ENCODE measurements at places on chromosomes 7 and 10. TPM values are rescaled to one million over a fixed set of nuclear protein-coding genes. Genes with fewer than 3 reads are reported as not detected.
A peak's percentile ranks its signal among the peaks of the same experiment; 100 is the strongest.

DNA sequence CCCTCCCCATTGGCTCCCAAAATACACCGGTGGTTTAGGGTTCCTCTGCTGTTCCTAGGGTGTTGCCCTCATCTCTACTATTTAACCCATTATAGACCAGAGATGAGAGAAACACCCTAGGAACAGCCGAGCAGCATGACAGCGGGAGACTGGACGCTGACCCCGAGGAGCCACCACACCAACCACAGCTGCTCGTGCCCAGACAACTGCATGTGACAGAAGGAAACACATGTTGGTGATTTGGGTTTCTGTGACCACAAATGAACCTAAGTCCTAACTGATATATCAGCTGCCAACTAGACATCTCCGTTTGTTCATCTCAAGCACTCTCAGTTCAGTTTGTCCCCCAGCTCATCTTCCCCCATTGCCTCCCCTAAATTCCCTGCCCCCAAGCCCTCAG lies 13.4 kb downstream of the CFAP43 start:
- peak; percentile 45 for DNase-seq

GRCh38 chr10:4479342-4479741 lies 346.7 kb upstream of the AKR1E2 start:
- DNase-seq: no peak

- DNase-seq: peak; percentile 69
These were observed 6.3 kb downstream of the KIAA1217 start for GRCh38 chr10:24215196-24215595.

DNA sequence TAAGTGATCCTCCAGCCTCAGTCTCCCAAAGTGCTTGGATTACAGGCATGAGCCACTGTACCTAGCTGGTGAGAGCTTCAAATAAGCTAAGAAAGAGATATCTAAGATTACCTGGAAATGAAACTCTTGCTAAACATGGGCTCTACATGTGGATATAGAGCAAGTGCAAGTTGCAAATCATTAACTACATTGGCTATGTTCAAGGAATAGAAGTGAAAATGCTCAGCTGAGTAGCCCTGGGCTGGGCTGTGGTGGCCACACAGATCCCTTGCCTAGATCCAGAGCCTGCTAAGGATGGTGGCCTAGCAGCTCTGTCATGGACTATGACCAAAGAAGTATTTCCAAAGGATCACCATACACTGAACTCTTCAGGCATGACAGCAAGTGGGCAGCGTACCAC lies 209.3 kb downstream of the PLXNA4 start:
- DNase-seq: no peak

- DNase-seq: no peak
These were observed 1.7 kb upstream of the EMX2 start for GRCh38 chr10:117540640-117541404.

GRCh38 chr7:30266686-30267085 lies 17.7 kb upstream of the ZNRF2 start:
- DNase-seq: no peak

DNA sequence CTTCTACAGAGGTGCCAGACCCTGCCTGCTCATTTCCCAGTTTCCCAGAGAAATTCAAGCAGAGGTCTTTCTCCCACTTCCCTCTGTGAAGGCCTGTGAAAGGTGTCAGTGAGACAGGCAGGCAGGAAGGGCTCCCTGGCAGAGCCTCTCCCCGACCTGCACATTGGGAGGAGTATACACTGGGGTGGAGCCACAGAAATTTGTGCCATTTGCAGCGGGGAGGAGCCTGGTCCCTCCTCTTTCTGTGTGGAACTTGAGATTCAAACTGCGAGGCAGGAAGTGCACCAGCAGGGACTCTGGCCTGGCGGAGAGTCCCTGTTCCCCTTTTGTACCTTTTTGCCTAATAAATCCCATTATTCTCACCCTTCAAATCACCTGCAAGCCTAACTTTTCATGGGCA lies 54.6 kb upstream of the OPN4 start:
- DNase-seq: no peak

DNA sequence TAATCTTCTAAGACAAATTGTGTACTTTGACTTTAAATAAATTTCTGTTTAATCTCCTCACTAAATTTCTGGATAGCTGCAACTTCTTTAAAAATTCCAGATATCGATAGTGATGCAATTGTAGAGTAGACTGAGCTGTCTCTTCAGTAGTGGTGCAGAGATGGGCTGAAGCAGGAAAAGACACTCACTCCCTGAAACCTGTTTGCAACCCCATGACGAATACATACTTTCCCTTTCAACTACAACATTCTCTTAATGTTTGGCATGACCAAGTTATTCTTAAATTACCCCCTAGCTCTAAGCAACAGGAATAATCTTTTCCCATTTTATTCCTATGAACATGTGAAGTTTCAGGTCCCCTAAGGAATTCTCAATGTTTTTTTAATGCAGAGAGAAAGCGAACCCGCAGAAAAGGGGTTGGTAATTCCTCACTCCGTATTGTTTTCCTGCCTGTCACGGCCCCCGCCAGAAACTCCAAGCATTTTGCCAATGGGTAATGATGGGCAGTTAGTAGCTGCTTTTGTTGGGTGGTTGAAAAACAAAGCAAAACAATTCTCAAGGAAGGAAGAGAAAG lies 1.3 kb downstream of the THSD7A start:
- DNase-seq: peak; percentile 37

- peak; percentile 59 for DNase-seq
These were observed 1.2 kb downstream of the GFRA1 start for GRCh38 chr10:116271593-116272439.

GRCh38 chr10:11209830-11210181 lies 192.1 kb downstream of the CELF2 start:
- DNase-seq: peak; percentile 85

- DNase-seq: no peak
These were observed 33.0 kb downstream of the BRI3 start for GRCh38 chr7:98314469-98314868.

GRCh38 chr10:8312781-8313180 lies 258.3 kb downstream of the GATA3 start:
- peak; percentile 64 for DNase-seq

DNA sequence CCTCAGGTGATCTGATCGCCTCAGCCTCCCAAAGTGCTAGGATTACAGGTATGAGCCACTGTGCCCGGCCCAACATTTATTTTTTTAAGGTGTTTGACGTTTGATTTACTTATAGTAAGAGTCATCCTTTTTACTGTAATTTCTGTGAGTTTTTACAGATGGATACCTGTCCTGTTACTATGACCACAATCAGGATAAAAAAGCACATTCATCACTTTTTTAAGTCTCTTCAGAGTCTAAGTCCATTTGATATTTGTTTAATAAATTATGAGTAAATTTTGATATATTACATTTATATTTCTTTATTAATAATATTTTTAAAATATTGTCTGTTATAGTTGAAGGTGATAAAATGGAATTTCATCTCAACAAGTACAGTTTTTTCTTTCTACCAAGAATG lies 300.5 kb upstream of the KAT6B start:
- no peak for DNase-seq

GRCh38 chr7:48244864-48245271 lies 73.6 kb downstream of the ABCA13 start:
- DNase-seq: peak; percentile 22

DNA sequence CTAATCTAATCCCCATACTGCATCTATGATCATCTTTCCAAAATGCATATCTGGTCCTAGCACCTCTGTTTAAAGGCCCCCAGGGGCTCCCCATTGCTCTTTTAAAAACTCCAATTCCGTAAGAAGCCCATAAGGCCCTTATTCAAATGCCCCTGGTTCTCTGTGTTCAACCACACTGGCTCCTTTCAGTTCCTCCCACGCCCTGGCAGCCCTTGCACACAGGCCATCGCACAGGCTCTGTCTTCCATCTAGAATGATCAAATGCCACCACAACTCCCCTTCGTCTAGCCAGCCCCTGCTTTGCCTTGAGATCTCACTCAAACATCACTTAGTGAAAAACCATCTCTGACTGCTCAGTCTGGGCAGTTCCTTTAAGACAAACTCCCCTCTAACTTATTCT lies 112.9 kb upstream of the LYZL2 start:
- DNase-seq: no peak

GRCh38 chr7:5354460-5355232 lies 69.0 kb downstream of the TNRC18 start:
- peak; percentile 81 for DNase-seq

DNA sequence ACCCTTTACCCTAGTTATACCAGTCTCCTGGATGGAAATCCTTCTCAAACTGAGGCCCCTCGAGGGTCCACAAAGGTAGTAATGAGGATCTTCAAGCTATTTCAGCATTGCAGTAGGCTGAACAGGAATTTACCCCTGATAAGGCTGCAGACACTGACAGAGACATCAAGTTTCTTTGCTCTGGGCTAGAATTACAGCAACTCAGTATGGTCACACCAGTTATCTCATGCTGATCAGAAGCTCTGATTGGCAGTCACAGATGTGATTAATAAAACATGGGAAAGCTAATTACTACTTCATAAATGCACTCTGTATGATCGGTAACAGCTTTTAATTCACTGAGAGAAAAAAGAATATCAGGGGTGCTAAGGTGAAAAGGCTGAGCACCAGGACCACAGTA lies 30.6 kb downstream of the FAM204A start:
- no peak for DNase-seq

DNA sequence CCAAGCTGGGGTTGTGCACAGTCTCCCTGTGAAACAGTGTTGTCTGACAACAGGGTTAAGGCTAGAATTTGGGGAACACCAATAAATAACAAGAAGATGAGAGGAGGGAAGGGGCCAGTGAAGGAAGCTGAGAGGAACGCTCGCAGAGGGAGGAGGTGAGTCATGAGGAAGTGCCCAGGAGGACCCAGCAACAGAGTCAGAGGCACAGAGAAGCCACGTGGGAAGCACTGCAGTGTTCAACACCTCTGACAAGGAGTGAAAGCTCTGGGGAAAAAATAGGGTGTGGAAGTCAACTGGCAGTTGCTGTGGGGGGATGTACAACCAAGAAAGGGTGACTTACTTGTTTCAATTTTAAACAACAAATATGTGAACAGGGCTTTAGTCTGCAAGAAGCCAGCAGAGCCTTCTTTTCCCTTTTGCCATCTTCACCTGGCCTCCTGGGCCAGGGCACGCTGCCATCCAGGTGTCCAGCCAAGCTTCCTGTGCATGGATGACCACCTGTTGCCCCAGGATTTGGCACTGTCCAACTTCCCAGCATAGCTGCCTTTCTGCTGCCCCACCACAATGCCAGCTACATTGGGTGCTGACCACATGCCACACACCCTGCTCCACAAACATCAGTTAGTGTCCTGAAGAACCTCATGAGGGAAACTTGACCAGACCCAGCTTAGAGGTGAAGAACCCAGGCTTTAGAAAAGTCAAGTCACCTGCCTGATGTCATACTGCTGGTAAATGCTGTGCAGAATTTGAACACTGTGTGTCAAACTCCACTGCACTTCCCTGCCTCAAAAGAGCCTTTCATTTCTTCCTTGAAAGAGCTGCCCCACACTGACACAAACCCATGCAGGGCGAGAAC lies 69.6 kb downstream of the ATXN7L1 start:
- no peak for DNase-seq

DNA sequence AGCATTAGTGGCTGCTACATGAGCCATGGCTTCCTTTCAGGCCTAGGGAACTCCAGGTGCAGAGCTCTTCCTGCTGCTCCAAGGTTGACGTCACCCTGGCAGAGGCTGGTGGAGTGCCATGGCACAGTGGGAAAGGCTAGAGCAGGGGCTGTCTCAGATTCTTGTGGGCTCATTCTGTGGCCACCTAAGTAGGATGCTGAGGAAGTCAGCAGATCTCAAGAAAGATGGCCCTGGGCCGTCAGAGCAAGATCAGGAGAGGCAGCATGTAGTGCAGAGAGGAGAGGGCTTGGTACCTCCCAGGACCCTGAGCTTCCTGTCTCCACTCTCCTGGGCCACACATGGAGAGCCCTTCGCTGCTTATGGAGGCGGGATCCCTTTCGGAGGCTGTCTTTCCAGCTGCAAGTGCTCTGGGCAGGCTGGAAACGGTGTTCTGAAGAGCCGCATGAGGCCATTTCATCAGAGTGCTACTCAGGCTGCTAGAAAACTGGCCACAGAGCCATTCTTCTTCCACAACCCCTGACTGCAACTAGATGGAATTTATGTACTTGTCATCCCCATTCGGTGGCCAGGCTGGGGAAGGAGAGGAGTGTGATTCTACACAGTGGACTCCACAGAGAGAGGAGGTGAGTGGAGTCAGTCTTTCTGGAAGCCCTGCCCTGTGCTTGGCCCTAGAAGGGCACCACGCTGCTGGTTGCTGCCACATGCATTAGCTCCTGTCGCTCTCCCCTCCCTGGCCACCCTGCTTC lies 304.2 kb downstream of the RPS24 start:
- no peak for DNase-seq

- DNase-seq: no peak
These were observed 762.0 kb upstream of the IGFBP3 start for GRCh38 chr7:46682836-46683624.

DNA sequence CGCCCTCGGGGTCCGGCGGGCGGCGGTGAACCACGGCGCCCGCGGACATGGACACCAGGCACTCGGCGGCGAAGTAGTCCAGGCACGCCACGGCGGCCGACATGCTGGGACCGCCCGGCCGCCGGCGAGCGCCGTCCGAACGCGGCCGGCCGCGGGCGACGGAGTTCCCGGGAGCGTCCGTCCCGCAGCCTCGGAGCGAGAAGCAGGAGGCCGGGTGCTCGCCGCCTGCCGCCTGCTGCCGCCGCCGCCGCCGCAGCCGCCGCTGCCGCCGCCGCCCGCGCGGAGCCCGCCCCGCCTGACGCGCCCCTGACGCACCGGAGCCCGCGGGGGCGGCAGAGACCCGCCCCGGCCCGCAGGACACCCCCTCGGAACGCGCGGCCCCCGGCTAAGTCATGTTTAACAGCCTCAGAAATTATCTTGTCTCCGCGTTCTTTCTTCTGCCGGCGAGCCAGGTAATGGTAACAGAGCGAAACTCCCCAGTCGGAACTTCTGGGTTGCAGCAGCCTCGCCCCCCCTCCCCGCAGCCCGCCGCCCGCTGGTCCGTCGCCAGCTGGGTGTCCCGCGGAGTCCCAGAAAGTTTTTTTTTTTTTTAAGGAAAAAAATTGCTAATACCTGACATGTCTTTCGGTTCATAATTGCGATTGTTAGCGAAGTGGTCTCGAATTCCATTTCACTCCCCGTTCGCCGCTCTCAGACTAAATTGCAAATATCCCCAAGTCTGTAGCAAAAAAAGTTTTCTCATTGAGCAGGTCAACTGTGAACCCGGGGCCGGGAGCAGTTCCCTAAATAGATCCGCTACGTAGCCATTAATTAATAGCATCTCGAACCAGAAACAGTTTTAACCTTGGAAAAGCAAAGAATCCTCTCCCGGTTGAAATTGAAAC lies at the start of gene KLF14:
Gene KLF14, minus strand, starts transcription at position 277 of the 884 bp plus-strand sequence. Its CDS starts 174 bp downstream, at position 103.
- peak; percentile 79 for DNase-seq

TEX36 gene
- total RNA-seq: not detected

UBTD1 gene
- total RNA-seq: 25.1 TPM

DNAH11 gene
- 1.8 TPM for total RNA-seq

PLAC9 gene
- total RNA-seq: 31.2 TPM

UPK3B gene
- total RNA-seq: 2.2 TPM

ACSL5 gene
- 3.7 TPM for total RNA-seq

Data from tongue (tissue), 3 donors.